ENCODE measurements at places on chromosomes 11 and 22.

DNA sequence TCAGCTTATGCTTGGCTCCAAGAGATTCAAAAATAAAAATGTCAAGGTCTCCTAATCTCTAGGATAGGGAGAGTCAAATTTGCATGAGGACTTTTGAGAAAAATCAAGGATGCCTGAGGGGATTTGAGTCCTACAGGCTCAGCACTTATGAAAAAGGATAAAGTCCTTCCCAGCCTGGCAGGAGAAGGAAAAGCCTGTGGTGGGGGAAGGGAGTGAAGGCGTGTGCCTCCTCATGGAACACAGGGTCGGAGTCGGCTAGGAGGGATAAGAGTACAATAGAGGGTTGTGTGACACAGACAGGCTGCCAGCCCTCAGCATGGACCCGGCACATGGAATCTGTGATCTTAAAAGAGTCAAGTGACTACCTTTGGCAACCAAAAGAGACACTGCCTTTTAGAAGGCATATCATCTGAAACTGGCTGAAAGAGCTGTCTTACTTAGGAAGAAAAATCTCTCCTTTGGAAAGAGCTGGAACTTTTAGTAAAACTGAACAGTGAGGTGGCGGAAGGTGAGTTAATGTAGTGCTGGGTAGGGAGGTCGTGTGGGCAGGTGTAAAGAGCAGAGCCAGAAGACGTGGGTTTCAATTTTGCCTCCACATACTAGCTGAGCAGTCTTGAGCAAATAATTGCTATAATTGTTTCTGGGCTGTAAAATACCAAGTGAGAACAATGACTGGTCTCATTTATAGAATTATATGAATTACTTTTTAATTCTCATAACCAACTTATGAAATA lies 58.8 kb upstream of the RDX start:
- DNase-seq: no peak

- no peak for DNase-seq
Observed at GRCh38 chr11:117016246-117016645, 82.0 kb downstream of the SIK3 start.

DNA sequence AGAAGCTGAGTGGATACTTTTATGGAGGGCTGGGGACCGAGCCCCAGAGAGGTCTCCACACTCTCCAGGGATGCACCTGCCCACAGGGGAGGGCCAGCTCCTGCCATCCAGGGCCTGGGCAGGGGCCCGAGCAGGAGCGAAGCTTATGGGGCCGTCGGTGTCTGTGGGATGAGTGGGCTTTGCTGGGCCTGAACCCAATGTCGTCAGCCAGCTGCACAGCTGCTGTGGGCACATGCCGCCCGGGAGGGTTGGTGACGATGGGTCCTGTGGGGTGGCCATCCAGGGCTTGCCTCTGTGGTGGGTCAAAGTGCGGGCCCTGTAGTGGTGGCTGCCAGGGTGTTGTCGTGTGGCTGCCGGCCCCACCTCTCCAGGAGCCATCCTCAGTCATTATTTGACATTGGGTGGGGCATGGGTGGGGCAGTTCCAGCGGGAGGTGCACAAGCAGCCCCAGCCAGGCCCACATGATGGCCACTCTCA lies 447.1 kb downstream of the TBC1D22A start:
- DNase-seq: no peak

DNA sequence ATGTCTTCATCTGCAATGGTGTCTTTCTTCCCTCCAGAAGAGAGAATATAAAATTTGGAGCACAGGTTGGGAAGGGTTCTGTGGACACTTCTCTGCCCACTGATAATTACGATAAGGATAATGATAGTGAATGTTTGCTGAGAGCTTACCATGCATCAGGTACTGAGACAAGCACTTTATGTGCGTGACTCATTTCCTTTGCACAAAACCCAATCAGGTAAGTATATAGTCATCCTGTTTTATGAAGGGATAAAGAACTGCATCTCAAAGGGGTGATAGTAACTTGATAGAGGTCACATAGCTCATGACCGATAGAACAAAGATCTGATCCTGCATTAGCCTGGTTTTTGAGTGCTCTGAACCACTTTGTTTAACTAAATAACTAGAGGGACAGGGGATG lies 9.4 kb downstream of the DRD2 start:
- DNase-seq: no peak

Data from germinal center (tissue), 1 donor.